ENCODE measurements at places on chromosomes 3 and 15.
A peak's percentile ranks its signal among the peaks of the same experiment; 100 is the strongest.

GRCh38 chr3:127716384-127716783 is 43.6 kb downstream of the ABTB1 start:
- DNase-seq: no peak

- DNase-seq: no peak
Measured at GRCh38 chr3:8500319-8500988, 1.2 kb upstream of the LMCD1 start.

- DNase-seq: no peak
Measured at GRCh38 chr15:36882056-36882455, 218.3 kb downstream of the MEIS2 start.

- DNase-seq: no peak
Measured at GRCh38 chr15:65402961-65403360, 19.8 kb downstream of the IGDCC4 start.

DNA sequence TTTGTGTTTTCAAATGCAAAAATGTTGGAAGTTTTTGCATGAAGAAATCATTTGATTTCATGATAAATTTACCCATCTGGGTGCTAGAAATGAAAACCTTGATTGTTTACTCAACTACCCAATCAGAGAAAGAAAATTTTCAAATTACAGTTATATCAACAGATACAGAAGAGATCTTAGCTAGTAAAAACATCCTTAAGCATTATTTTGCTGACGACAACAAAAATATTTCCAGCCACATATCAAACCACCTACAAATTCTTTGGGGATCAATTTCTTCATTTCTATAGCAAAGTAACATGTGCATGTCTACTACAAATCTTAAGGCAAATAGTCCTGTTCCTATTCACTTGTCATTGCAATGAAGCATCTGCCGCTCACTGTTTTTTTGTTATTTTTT is 530.3 kb downstream of the ZIC1 start:
- DNase-seq: no peak

DNA sequence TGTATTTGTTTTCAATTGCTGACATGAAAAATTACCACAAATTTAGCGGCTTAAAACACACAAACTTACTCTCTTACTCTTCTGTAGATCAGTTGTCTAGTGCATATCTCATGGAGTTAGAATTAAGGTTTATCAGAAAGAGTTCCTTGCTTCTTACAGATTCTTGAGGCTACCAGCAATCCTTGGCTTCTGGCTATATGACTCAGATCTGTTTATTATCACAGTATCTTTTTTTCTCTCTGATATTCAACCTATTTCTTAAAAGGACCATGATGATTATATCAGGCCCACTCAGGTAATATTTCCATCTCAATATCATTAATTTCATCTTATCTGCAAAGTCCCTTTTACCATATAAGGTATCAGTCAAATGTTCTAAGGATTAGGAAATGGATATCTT is 263.5 kb upstream of the BCHE start:
- DNase-seq: no peak

- no peak for DNase-seq
Measured at GRCh38 chr15:74709892-74710291, 14.1 kb upstream of the EDC3 start.

- DNase-seq: no peak
Measured at GRCh38 chr15:84702961-84703482, 12.9 kb downstream of the SEC11A start.

DNA sequence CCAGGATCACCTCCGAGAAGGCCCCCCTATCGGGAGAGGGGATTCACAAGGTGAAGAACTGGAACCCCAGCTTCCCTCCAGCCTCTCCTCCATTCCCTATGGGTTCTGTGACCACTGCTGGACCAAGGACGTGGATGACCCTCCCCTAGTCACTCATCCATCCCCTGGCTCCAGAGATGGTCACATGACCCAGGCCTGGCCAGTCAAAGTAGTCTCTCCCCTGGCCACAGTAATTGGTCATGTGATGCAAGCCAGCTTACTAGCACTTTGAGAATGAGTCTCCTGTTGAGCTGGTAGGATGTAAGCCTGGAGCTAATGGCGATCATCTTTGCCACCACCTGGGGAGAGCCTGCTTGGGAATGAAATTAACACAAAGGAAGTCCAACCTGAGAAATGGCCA is 3.9 kb downstream of the CAMK1 start:
- DNase-seq: no peak

DNA sequence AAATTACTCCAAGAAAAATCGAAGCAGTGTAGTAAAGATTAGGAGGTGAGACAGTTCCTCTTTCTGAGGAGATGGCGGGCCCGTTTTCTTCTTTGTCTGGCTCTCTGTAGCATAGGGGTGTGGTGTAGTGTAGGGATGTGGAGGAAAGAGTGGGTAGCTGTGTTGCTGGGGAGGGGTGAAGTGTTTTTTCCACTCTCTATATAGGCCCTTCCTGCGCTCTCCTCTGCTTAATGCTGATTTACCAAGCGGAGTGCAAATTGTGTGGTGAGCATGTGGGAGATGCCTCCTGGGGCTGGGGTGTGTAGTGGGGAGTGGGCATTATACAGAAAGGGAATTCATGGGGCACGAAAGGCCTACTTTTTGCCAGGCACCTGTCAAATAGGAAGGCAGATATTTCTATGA is 94.9 kb downstream of the ST6GAL1 start:
- DNase-seq: no peak

- no peak for DNase-seq
Measured at GRCh38 chr3:128567705-128568356, 74.8 kb upstream of the GATA2 start.

- no peak for DNase-seq
Measured at GRCh38 chr3:31945738-31946052, 35.4 kb downstream of the OSBPL10 start.

GRCh38 chr15:48627260-48627940 is 18.1 kb downstream of the FBN1 start:
- DNase-seq: no peak

DNA sequence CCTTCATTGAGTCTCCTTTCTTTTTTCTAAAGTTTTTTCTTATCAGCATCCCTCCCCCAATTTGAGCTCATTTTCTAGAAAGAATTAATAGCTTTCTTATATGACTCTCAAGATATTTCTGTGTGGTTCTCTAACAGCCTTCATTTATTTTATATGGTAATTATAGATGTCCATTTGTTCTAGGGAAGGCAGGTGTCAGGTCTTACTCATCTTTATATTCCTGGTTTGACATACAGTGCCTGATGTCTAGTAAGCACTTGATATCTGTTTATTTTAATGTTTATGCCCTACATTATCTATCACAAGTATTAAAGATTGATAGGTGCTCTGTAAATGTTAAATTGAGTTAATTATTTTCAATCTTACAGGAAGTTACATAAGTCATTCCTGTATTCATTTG is 426.7 kb upstream of the TPRG1 start:
- no peak for DNase-seq

DNA sequence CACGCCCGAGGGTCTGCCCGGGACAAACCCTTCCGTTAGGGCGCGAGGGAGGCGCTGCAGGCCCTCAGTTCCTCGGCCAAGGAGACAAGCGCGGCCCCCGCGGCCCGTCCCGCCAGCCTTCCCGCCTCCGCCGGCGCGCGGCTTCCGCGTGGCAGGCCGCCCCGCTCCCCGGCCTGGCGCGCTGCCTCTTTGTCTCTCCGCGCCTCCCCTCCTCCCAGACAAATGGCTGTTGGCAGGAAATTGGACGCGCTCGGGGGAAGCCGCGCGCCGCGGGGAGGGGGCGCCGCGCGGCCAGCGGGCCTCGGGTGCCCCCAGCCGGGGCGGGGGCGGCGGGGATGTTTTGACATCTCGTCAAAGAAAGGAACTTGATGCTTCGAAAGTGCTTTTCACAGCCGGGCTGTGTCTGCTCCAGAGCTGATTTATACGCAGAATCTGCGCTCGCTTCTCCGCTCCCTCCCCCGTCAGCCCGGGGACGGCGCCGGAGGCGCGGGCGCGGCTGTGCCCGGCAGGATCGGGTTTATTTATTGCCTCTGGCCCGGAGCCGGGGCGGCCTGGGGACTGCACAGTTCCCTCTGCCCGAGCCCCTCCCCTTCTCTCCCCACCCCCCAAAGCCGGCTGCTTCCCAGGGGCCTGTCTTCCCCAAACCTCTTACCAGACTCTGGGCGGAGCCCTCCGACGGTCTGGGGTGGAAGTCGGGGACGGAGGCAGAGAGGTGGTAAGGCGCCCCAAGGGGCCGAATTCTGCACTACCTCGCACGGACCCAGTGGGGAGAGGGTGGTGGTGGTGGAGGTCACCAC is 20.7 kb downstream of the SHF start:
- peak; percentile 62 for DNase-seq

- no peak for DNase-seq
Measured at GRCh38 chr15:81101894-81102815, 31.9 kb upstream of the CFAP161 start.

GRCh38 chr15:82093774-82094211 is 48.0 kb upstream of the MEX3B start:
- DNase-seq: no peak

DNA sequence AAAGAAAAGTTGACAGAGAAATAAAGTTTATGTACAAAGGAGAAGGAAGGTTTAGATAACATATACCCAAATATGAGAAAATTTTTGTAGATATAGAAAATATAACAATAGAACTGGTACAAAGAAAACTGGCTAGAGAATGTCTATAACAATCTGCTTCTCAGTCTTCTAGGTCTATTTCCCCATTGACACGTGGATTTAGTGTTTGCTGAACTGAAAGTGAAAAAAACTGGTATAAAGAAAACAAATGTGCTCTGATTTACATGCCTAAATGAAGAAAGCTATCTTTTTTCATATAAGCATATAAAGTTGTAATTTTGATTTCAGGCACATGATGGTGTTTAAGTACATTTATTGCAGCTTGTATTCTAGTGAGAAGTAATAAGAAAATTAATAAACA is 9.8 kb downstream of the KCNMB2 start:
- DNase-seq: no peak

DNA sequence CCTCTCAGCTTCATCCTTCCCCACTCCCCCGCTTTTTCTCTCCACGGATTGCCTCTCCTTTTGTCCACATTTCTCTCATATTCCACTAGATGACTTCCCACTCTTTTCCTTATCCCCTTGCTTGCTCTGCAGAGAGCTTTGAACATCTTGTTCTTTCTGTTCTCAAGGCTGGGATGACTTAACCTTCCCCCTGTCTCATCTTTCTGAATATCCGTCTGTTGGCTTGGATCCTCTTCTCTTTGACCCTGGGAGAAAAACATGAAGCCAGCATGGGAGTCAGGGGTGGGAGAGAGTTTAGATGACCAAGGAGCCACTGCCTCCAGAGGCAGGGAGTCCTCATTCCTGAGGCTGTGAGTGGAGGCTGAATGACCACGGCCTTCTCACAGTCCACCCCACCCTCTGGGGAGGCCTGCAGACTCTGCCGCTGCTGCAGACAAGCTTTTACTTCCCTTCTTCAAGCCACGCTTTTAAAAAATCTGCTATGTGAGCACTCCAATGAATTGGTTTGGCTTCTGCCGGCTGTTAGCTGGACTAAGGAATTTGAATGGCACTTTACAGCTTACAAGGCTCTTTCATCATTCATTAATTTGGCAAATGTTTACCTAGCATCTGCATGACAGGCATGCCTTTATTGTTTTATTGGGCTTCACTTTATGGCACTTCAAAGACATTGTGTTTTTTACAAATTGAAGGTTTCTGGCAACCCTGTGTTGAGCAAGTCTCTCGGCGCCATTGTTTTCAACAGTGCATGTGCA is 111.6 kb upstream of the SLC6A6 start:
- no peak for DNase-seq

DNA sequence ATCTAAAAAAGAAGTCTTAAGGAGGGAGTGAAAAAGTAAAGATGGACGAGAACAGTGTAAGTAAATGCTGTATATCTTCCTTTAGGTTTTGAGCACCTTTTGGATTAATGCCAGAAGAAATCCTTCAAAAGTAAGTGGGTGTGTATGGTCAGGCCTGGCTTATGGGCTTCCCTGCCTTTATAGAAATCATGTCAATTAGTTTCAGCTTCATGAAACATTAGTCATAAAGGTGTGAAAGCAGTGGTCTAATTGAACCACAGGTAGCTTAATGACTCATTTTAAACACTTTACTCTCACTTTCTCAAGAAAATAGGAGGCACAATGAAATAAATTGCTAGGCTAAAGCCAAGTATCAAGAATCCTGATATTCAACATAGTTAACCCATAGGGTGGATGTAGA is 467.4 kb upstream of the DPPA4 start:
- no peak for DNase-seq

- no peak for DNase-seq
Measured at GRCh38 chr15:57287123-57287521, 89.2 kb upstream of the CGNL1 start.

GRCh38 chr15:74950078-74950908 is 6.3 kb downstream of the RPP25 start:
- peak; percentile 74 for DNase-seq

GRCh38 chr3:174199696-174200095 is 659.4 kb upstream of the NAALADL2 start:
- DNase-seq: no peak

DNA sequence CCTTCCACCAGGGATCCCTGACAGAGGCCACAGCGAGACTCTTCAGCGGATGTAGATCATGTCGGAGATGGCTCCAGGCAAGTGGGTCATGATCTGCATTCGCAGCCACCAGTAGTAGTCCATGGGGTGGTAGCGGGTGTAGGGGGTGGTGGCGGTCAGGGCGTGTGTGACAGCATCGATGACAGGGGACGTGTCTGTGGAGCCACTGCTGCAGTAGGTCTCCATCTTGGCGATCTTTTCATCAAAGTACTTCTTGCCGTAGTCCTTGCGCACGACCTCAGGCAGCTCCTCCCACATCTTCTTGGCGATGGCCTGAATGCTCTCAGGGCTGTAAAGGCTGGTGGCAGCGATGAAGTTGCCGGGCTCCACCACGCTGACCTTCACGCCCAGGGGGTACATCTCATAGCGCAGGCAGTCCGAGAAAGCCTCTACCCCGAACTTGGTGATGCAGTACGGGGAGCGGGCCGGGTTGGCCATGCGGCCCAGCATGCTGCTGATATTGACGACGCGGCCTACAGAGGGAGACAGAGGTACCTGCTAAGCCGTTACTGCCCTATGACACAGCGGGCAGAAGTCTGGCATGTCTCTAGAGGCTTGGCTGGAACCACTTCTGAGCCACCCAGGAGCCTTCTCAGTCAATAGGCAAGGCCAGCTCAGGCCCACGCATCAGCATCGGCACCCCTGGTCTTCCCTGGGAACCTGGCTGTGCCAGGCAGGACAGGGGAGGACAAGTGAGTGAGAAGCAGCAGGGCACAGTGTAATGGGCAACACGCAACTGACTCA is 43.7 kb downstream of the BDH1 start:
- no peak for DNase-seq

GRCh38 chr15:70060993-70061305 is 36.8 kb downstream of the TLE3 start:
- DNase-seq: no peak

DNA sequence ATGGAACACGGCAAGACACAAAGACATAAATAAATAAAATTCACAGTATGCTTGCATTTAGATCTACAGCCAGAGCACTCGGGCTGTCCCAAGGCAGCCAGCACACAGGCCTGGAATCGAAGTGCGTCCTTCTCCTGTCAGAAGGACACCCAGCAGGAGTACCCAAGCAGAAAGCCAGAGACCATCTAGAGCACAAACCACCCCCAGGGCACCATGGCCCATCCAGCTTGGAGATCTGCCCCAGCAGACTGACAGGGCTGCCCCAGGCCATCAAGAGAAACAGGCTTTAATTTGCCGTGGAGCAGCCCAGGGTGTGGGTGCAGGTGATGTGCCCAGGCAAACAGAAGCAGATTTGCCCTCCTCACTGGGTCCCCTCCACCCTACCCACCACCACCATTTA is 7.8 kb upstream of the SPATA12 start:
- no peak for DNase-seq

All from stimulated activated CD8-positive, alpha-beta memory T cell treated with anti-CD3 and anti-CD28 coated beads, Interleukin-7, amount 100 ng/mL, for 4 hours (primary cell).